Progenitor cell of endocrine pancreas (in vitro differentiated cells): ENCODE measurements at places on chromosomes 4 and X.

GRCh38 chr4:111198446-111198845 is 575.6 kb upstream of the PITX2 start:
- H3K36me3 ChIP-seq = no peaks in the 10 kb centered on the region
- H3K27me3 ChIP-seq = no peaks in the 10 kb centered on the region
- no peaks in the 10 kb centered on the region for H3K4me1 ChIP-seq
- H3K4me3 ChIP-seq = no peak overlapping the region
- no peak for DNase-seq

DNA sequence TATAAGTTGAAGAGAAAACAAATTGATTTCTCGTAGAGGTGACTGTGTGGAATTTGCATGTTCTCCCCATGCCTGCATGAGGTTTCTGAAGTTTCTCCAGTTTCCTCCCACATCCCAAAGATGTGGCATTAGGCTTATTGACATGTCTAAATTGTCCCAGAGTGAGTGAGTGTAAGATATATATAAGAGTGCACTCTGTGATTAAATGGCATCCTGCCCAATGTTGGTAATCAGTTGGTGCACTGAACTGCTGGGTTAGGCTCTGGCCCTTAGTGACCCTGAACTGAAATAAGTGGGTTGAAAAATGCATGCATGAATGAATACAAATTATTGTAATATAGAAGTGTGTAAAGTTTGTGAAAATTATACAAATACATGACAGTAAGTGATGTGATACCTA is 1106.5 kb downstream of the TECRL start:
- no peak overlapping the region for H3K4me3 ChIP-seq
- H3K4me1 ChIP-seq = no peaks in the 10 kb centered on the region
- no peaks in the 10 kb centered on the region for H3K36me3 ChIP-seq
- H3K27me3 ChIP-seq = no peaks in the 10 kb centered on the region
- DNase-seq = no peak

GRCh38 chr4:162957521-162958143 is 209.1 kb downstream of the NAF1 start:
- no peak for DNase-seq
- H3K27me3 ChIP-seq = no peaks in the 10 kb centered on the region
- no peaks in the 10 kb centered on the region for H3K36me3 ChIP-seq
- H3K4me1 ChIP-seq = no peaks in the 10 kb centered on the region

- DNase-seq = no peak
- peaks cover 1% of the 10 kb centered on the region for H3K36me3 ChIP-seq
- no peaks in the 10 kb centered on the region for H3K27me3 ChIP-seq
- no peak overlapping the region for H3K27ac ChIP-seq
These were observed 87.1 kb upstream of the FAM9C start for GRCh38 chrX:13131396-13132137.

DNA sequence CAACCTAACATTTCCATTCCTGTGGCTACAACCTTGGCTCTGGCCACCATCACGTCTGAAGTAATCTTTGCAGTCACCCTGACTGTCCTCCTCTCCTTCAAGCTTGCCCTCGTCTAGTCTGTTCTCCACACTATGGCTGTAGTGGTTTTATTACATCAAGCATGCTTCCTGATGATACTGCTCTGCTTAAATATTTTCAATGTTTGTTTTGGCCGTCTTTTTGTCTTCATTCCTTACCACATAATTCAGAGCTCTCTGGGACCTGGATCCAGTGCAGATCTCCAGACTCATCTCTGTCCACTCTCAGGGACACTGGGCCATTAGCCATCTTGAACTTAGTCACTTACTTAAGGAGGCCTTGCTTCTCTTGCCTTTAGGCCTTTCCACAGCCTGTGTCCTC is 27.7 kb upstream of the FREM3 start:
- DNase-seq = no peak
- no peak overlapping the region for H3K27ac ChIP-seq
- H3K27me3 ChIP-seq = no peaks in the 10 kb centered on the region
- H3K4me1 ChIP-seq = peaks cover 12% of the 10 kb centered on the region
- H3K36me3 ChIP-seq = no peaks in the 10 kb centered on the region
